ENCODE measurements at places on chromosomes 1 and 21.
A peak's percentile ranks its signal among the peaks of the same experiment; 100 is the strongest.

GRCh38 chr1:10696977-10697376 lies 99.5 kb downstream of the CASZ1 start:
- DNase-seq: no peak

GRCh38 chr1:243742819-243743218 lies 107.2 kb downstream of the AKT3 start:
- DNase-seq: peak; percentile 48

DNA sequence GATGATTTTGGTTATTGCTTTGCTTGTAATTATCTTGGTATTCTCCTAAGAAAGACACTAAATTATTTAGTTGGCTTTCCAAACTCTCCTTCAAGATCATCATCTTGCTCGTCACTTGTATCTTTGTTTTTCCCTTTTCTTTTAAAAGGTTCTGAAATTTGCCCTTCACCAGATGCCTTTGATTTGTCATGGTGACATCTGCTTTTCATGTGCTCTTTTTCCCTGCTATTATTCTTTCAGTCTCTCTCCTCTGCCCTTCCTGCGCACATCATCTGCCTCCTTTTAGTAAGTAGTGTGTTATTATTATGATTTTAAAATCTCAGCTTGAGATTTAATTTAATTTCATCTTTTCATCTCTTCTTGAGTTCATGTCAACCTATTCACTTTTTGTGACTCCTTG lies 92.1 kb downstream of the BACH1 start:
- DNase-seq: no peak

DNA sequence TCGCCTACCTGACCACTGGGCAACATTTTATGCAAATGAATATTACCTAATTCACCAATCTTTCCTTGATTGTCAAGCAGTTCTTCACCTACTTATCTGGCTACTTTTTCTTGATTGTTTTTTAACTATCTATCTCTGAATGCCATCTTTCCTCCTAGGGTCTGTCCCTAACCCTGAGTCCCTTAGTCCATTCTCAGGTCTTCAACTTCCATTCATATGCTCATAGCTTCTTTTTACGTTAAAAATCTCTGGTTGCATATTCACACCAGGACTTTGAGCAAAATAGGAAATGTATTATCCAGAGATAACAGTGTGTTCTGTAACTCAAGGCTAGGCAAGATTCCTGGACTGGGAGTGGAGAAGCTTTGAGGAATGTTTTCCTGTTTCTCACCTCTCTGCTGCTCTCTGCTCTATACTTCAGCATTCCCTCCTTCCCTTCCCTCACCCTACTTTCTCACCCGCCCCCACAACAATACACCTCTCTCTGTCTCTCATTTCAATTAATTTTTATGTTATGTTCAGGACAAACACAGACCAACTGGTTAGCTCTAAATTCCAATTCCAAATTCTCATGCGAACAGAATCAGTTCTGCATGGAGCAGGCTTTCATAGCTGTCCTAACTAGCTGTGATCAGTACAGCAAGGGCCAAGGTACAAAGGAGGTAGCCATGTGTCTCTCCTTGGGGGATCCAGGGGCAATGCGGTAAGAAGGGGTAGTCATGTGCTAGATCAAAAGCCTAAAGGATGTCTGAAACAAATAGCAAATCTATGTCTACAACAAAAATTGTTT lies 278.4 kb downstream of the USH2A start:
- no peak for DNase-seq

GRCh38 chr1:236750928-236751327 lies 44.2 kb upstream of the MTR start:
- no peak for DNase-seq

DNA sequence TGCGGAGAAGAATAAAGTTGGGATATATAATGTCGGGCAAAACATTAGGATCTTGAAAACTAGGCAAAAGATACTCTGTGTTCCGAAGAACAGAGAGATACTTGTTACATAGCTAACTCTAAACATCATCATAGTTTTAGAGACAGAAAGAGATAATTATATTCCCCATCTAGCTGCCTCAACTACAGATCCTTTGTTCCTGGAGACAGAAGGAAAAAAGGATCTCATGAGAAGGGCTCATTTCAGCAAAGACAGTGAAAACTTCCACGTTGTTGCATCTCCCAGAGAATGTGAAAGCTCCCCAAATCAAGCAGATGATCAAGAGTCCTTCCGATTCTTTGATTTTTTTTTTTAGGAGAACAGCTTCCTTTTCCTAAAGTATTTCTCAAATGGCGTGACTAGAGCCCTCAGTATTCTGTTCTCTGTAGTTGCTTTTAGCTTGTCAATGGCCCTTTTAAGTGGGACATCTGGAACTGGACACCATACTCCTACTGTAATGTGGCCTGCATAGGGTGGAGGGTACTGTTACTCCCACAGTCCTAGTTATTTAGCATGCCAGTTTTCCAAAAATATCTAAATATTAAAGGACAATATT lies 1048.2 kb downstream of the TTLL7 start:
- DNase-seq: no peak

DNA sequence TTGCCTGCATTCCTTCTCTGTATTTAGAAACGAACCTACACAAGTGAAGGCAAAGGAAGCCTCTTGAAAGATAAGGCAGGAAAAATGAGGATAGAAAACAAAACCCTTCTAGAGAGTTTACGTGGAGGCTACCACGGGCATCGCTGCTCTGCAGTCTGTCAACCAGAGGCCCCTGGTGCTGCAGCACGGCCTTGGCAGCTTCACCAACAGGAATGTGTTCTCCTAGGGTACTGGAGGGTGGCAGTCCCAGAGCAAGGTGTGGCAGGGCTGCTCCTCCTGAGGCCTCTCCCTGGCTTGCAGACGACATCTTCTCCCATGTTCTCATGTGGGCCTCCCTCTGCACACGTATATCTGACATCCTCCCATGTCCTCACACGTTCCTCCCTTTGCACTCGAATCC lies 57.6 kb upstream of the SAMD11 start:
- DNase-seq: no peak

DNA sequence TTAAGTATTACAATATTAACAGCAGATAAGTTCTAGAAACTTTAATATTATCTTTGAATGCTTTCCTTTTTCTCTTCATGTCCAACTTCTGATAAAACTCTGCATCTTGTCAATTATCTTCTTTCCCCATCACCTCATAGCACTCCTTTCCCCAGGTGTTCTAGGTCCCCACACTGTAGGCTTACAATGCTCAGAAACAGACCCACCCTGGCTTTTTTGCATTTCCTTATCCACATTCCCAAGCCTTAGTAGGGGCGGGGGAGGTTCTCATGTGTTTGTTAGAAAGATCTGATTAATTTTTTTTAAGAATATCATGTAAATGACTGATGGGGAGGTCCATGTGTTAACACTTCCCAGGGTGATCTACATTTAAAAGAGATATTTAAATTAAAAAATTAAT lies 63.9 kb downstream of the PLPPR4 start:
- DNase-seq: no peak

GRCh38 chr1:41803656-41804055 lies 115.1 kb downstream of the HIVEP3 start:
- no peak for DNase-seq

DNA sequence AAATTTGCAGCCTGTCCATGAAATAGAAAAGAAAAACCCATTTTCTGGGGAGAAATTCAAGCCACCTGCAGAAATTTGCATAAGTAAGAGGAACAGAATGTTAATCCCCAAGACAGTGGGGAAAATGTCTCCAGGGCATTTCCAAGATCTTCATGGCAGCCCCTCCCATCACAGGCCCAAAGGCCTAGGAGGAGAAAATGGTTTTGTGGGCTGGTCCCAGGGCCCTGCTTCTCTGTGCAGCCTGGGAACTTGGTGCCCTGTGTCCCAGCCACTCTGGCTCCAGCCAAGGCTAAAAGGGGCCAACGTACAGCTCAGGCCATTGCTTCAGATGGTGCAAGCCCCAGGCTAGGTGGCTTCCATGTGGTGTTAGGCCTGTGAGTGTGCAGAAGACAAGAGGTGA lies 155.6 kb downstream of the PRDM2 start:
- no peak for DNase-seq

GRCh38 chr1:33384040-33384812 lies 46.7 kb downstream of the PHC2 start:
- DNase-seq: peak; percentile 55

DNA sequence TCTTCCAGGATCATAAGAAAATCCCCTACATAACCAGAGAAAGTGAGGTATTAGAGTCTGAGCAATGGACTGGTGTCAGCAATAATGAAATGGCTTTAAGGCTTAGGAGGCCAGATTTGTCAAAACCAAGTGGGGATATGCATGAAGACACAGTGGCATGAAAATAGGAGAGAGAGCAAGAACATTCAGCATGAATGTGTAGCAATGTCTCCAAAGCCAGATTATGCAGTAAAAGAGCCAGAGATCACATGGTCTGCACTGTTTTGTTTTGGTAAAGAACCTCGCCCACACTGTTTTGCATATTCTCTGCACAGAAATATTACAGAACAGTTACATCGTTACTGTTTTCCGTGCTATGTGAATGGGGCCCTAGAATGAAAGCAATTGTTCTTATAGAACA lies 589.4 kb downstream of the PLPP3 start:
- DNase-seq: no peak

GRCh38 chr1:114669562-114670082 lies at the start of gene DENND2C:
TSS of gene DENND2C (minus strand) at chr1:114670049. CDS start at chr1:114625984, 44,065 bp downstream.
- DNase-seq: no peak

- DNase-seq: no peak
Observed at GRCh38 chr21:21788591-21788990, 790.4 kb downstream of the NCAM2 start.

GRCh38 chr1:171644805-171645483 lies 7.5 kb downstream of the MYOC start:
- peak; percentile 55 for DNase-seq

DNA sequence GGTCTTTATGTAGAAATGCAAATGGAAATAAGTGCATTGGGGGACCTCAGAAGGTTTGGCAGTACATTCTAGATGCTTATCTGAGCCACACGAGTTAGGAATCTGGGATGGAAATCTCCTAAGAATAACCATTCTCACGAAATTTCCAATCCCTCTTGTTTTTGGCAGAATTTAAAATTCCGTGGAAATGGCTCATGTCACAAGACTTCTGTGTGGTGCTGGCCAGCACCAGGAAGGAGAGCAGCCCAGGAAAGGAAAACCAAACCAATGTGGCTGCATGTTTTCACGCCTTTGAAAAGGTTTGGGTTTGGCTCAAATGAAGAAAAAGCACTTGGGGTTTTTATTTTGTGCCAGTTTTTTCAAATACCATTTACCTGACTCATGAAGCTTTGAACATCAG lies 80.1 kb upstream of the KCNK2 start:
- peak; percentile 93 for DNase-seq

- DNase-seq: no peak
Observed at GRCh38 chr21:16085421-16085820, 355.6 kb downstream of the USP25 start.

DNA sequence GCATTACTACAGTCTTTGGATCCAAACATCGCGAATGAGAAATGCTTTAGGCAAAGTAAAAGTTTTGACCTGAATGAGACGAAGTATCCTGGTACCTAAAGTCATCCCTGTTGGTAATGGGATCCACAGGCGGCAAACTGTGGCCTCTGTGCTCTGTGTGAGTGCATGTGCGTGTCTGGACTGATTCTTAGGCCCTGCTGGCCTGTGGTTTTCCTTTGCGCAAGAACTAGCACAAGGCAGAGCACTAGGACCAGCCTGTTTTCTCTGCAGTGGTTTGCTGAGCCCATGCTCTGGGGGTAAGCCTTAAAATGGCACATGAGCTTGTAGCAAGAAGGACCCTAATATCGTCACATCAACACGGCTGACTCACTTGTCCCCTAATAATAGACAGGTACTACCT lies 251.2 kb downstream of the DSCAM start:
- no peak for DNase-seq

DNA sequence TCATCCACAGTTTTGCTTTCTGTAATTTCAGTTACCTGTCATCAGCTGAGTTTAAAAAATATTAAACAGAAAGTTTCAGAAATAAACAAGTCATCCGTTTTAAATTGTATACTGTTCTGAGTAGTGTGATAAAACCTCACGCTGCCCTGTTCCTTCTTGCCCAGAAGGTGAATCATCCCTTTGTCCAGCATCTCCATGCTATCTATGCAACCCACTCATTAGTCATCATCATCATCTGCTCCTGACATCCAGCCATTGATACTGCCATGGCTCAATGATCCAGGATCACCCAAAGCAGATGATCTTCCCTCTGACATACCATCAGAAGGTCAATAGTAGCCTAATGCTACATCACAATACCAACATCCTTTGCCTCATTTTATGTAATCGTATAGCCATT lies 198.3 kb downstream of the SLC44A5 start:
- no peak for DNase-seq
